ENCODE measurements at places on chromosomes 11 and 22.

GRCh38 chr11:12677131-12677530 is 2.9 kb downstream of the TEAD1 start:
- no peak for DNase-seq

GRCh38 chr11:47523490-47524225 is 29.3 kb downstream of the CELF1 start:
- DNase-seq, result no peak

DNA sequence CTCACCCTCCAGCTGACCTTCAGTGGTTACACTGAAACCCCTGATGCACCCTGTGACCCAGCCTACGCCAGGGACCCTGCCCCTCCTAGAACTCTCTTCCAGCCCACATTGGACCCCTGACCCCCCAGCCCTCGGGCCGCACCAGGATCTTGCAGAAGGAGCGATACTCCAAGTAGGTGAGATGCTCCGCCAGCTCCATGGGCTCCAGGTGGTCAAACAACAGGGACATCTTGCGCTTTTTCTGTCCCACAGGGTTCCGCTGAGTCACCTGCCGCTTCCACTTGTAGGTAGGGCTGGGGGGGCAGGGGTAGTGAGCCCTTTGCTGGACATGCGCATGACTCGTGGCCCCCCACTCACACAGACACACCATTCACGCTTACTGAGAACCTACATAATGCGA is 4.1 kb downstream of the RASGRP2 start:
- DNase-seq, result no peak

DNA sequence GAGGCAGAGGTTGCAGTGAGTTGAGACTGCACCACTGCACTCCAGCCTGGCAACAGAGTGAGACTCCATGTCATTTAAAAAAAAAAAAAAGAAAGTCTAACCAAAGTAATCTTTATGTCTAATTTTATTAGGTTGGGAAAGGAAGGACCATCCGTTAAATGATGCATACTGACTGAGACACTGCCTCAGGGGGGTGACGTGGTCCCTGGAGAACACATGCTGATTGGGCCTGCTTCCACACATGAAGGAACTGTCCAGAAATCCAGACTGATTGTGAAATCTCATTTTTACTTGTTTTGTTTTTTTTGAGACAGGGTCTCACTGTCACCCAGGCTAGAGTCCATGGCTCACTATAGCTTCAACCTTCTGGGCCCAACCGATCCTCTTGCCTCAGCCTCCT is 5.5 kb downstream of the SF3A1 start:
- no peak for DNase-seq

DNA sequence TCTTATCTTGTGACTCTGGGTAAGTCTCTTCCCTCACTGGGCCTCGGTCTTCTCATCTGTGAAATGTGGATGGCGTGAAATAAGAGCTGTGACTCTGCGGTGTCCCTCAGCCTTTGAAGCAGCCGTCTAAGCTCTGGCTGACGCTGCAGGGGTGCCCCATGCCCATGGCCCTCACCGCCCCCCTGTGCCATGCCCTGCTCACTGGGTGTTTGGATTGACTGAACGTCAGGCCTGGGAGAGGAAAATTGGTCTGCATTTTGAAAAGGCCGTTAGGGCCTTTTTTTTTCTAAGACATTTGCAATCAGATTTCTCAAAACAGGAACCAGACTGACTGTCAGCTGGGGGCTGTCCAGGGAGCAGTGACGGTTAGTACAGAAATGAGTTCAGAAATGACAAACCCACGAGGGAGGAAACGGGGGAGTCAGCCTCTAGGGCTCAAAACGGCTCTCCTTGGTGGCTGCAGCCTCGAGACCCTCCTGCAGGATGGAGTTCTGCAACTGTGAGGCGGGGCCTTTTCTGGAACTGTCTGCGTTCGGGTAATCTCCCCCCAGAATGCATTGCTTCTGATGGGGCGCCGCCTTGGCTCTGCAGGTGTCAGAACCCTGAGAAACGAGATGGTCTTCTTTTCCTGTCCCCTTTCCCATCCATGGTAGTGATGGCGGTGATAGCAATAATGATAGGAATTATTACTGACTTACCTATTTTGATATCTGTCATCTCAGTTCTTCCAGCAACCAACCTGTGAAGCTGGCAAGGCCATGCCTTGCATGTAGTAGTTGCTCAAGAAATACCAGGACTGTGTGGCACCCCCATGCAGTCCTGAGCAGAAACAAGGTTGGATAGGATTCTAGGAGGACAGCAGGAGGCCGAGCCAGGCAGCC is 2.0 kb downstream of the GRK2 start:
- DNase-seq, result no peak

DNA sequence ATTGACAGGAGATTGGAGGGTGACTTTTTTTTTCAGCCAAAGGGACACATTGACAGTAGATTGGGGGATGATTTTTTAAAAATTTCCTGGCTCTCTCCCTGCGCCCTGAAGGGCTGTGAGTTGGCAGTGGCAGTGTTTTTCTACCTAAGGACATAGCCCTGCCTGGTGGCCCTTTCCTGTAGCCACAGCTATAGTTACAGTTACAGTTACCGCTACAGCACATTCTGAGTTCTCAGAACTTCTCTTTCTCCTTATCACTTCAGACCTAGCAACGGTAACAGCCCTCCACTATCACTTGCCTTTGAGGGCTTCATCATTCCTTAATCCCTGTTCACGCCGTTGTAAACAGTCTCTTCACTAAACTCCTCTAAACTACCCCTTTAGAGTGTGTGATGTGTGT is 684 bp downstream of the MRGPRX2 start:
- DNase-seq, result no peak

DNA sequence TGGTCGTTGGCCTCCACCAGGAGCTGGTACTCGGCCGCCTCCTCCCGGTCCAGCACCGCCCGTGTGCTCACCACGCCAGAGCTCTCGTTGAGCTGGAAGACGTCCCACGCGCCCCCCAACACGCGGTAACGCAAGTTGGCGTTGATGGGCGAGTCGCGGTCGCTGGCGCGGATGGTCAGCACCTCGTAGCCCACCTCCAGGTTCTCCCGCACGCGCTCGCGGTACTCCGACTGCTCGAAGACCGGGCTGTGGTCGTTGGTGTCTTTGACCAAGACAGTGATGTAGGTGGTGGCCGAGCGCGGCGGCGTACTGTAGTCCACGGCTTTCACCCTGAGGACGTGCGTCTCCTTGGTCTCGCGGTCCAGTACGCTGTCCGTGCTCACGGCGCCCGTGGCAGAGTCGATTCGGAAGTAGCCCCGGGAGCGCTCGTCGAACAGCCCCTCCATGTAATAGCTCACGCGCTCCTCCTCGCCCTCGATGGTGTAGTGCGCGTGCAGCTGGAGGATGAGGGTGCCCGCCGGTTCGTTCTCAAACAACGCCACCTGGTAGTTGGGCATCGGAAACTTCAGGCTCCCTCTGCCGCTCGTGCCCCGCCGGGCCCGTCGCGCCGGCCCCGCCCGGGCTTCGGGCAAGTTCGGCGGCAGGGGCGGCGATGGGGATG is 1.4 kb downstream of the CELSR1 start:
- DNase-seq, result no peak

GRCh38 chr11:59708537-59708936 is 5.1 kb downstream of the OR10V1 start:
- no peak for DNase-seq

- DNase-seq, result peak; percentile 78
Measured at GRCh38 chr11:120334894-120335462, 1.2 kb upstream of the ARHGEF12 start.

- no peak for DNase-seq
Measured at GRCh38 chr11:15202626-15203025, 87.9 kb downstream of the INSC start.

GRCh38 chr22:49976439-49977175 is 16.0 kb downstream of the PIM3 start:
- no peak for DNase-seq

- no peak for DNase-seq
Measured at GRCh38 chr22:38953577-38954413, 3.6 kb upstream of the APOBEC3A start.

- DNase-seq, result no peak
Measured at GRCh38 chr22:44963832-44964721, 45.7 kb downstream of the PHF21B start.

DNA sequence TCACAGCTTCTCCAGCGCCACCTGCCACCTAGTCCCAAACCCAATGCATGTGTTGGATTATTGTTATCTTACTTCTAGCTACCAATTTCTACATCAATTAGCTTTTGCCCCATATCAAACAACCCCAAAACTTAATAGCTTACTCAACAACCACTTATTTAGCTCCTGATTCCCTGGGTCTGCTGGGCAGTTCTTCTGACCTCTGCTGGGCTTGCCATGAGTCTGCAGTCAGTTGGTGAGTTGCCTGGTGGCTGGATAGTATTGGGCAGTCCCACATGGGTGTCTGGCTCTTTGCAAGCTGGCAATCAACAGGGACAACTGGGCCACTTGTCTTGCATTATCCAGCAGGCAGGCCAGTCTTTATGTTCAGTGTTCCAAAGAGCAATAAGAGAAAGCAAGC is 13.6 kb upstream of the MS4A15 start:
- no peak for DNase-seq

DNA sequence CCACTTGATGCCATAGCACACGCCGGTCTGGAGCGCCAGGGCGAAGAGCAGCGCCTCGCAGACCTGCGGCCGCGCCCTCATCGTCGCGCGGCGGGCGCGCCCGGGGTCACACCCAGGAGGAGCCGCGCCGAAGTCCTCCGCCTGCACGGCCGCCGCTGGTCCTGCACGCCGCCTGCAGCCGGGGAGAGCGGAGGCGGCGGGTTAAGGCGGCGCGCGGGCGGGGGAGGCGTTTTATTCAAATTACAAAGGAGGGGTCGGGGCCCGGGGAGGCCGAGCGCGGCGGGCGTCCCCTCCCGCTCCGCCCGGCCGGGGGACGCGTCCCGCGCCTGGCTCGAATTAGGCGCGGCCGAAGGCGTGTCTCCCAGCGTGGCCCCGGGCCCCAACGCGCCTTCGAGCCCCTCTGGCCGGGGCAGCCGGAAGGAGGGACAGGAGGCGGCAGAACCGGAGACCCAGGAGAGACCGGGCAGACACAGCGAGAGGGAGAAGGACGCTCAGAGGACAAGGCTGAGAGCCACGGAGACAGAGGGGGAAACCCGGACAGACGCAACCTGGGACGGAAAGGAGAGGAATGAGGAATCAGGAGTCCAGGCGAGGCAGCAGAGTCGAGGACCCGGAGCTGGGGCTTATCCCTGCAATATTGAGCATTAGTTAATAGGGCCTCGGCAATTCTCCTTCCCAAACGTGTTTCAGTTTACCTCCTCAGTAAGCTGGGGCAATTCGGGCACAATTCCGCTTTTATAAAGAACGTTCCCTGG is at the start of gene WNT11:
Gene WNT11, minus strand, starts transcription at position 176 of the 755 bp plus-strand sequence. Its CDS starts 95 bp downstream, at position 81.
- no peak for DNase-seq

DNA sequence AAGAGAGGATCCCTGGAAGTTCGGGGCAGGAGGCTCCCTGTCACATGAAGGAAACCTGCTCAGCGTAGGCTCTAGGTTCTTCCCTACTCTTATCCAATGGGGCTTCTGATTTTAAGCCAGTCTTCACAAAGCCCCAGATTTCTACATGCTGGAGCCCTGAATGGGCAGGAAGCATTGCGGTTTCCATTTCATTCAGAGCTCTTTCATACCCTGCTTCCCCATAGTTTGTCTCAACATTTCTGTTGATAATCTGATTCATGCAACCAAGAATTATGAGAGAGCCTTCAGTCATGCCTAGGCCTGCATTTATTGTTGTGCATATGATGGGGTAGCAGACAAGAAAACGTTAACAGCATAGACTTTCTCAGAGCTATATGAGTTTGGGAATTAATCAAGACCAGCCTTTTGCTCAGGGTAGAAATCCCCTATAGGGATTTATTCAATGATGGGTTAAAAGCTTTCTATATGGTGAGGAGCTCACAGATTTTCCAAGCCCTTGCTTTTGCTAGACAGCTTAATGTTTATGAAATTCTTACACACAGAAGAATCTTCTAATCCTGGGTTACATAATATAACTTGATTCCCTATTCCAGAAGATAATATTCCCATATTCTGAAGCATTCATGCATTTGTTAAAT is 15.9 kb downstream of the OR51B4 start:
- no peak for DNase-seq

- DNase-seq, result no peak
Measured at GRCh38 chr22:38230108-38230825, 28.5 kb downstream of the MAFF start.

GRCh38 chr11:86719781-86720463 is 47.5 kb upstream of the ME3 start:
- no peak for DNase-seq

GRCh38 chr11:17183836-17184235 is 23.9 kb downstream of the PIK3C2A start:
- no peak for DNase-seq

GRCh38 chr22:19970479-19971275 is 29.1 kb upstream of the TXNRD2 start:
- no peak for DNase-seq

DNA sequence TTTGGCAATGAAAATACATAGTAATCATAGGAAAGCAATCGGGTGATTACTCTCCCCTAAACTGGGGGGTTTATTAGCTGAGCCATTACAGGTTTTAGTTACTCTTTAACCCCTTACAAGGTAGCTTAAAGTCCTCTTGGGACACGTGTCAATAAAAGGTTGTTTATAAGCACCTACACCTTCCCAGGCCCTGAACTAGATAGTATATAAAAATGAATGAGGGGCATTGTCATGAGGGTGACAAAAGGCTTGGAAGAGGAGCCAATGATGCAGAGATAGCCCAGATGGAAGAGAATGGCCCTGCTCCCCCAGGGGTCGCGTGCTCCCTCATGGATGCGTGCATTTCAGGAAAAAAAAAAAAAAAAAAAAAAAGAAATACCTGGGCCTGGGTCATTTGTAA is 276.9 kb downstream of the TBC1D22A start:
- no peak for DNase-seq

DNA sequence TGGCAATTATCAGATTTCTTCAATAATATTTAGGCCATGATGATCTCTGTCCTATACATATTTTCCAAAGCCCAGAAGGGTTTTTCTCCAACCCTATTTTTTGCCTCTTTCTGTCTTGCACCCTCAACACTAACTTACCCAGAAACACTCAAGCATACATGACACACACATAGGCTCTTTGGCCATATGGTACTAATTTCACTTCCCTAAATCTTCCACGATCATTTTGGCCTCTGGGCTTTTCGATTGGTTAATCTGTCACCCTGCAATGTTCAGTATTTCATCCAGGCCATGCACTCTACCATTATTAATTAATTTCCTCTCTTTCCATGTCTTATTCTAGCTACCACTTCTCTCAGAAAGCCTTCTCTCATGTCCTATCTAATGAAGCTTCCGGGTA is 59.8 kb downstream of the LUZP2 start:
- DNase-seq, result no peak

- no peak for DNase-seq
Measured at GRCh38 chr22:46967445-46968358, 205.3 kb downstream of the TBC1D22A start.

- no peak for DNase-seq
Measured at GRCh38 chr11:114134870-114135269, 75.4 kb downstream of the ZBTB16 start.

GRCh38 chr11:12287009-12287373 is 90.4 kb upstream of the PARVA start:
- no peak for DNase-seq

GRCh38 chr11:108558222-108558621 is 35.3 kb downstream of the EXPH5 start:
- DNase-seq, result no peak
